ENCODE measurements at places on chromosomes 12 and 14. TPM values are rescaled to one million over a fixed set of nuclear protein-coding genes. Genes with fewer than 3 reads are reported as not detected.

- no peak for DNase-seq
Measured at GRCh38 chr14:22285991-22286390, 303.0 kb downstream of the DAD1 start.

- no peak for DNase-seq
Measured at GRCh38 chr12:5371631-5372030, 60.3 kb upstream of the NTF3 start.

- DNase-seq = no peak
Measured at GRCh38 chr12:109615556-109616229, 42.1 kb downstream of the MVK start.

DNA sequence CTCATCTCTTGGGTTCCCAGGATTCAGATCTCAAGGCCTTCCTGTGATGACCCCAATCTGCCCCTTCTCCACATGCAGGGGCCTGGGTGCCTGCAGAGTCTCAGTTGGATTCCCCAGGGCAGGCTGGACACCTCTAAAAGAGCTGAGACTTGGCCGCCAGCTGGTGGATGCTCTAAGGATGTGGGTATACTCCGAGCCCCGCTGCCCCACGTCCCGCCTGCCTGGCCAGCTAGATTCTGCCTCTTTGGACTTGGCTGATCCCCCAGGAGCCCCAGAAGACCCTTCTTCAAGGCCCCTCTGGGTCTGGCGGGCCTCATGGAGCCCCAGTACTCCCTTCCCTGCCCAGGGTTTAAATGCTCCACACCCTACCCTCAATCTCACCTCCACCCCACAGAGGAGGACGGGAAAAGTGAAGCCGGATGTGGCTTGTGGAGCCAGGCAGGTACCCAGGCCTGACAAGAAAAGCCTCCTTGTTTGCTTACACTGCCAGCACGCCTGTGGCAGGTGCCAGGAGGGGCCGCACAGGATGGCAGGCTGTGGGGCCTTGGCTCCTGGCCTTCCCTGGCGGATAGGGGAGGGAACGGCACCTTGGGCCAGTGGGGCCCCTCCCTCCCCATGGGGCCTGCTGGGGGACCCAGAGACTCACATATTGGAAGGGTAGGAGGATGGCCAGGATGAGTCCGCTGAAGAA is 15.1 kb downstream of the FAIM2 start:
- no peak for DNase-seq

The CLEC12A gene
- total RNA-seq = 0.22 TPM

The KLHL42 gene
- 49.2 TPM for total RNA-seq

The FAIM2 gene
- total RNA-seq = 46.8 TPM
